ENCODE measurements at places on chromosomes 5 and 9.
A peak's percentile ranks its signal among the peaks of the same experiment; 100 is the strongest.

DNA sequence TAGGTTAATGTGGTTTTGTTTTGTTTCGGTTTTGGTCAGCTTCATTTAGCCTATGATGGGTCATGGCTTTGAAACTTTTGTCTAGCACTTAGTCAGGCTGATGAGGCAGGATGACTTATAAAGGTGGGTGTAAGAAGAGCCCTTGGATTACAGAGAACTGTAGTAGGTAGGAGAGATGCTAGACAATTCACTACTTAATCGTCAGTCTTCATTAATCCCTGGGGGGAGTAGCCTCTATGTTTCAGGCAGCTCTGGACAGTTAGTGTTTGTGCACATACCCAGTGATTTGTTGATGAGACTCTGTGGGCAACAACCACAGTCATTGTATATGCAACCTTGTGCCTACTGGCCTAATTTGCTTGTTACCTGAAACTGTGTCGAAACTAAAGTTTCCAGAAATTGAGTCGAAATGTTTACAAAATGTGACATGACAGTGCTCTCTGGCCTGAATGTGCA, 113.3 kb downstream of the MTREX start:
- peaks cover 52% of the 10 kb centered on the region for H3K4me1 ChIP-seq
- no peak for DNase-seq
- no peaks in the 10 kb centered on the region for H3K36me3 ChIP-seq
- H3K4me3 ChIP-seq = no peak overlapping the region
- peak overlapping the region; percentile 39 for H3K27ac ChIP-seq

GRCh38 chr9:111375817-111376564, 46.0 kb upstream of the OR2K2 start:
- no peak overlapping the region for H3K27ac ChIP-seq
- H3K4me1 ChIP-seq = no peaks in the 10 kb centered on the region
- H3K36me3 ChIP-seq = peaks cover 16% of the 10 kb centered on the region
- H3K27me3 ChIP-seq = no peaks in the 10 kb centered on the region
- H3K4me3 ChIP-seq = no peak overlapping the region

- H3K4me3 ChIP-seq = no peak overlapping the region
- no peaks in the 10 kb centered on the region for H3K4me1 ChIP-seq
- no peaks in the 10 kb centered on the region for H3K27me3 ChIP-seq
- no peak for DNase-seq
- H3K27ac ChIP-seq = no peak overlapping the region
Measured at GRCh38 chr9:114061830-114062474, 16.1 kb downstream of the AMBP start.

GRCh38 chr5:168089201-168089887, 202.1 kb upstream of the WWC1 start:
- no peak for DNase-seq
- H3K27me3 ChIP-seq = no peaks in the 10 kb centered on the region
- H3K4me3 ChIP-seq = no peak overlapping the region
- no peaks in the 10 kb centered on the region for H3K36me3 ChIP-seq

DNA sequence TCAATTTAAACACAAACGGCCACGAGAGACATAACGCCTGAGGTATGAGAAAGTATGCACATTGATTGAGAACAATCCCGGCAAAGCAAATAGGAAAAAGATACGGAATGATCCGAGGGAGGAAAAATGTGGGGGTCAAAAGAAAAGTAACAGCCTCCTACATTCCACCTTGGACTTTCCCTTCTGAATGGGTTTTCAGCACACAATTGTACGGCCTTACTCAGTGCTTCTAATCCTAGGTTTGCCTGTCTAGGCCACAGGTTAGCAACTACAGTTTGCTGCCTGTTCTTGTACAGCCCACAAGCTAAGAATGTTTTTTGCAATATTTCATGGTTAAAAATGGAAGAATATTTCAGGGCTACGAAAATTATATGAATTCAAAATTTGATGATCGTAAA, 46.2 kb upstream of the RNF20 start:
- DNase-seq = no peak
- no peaks in the 10 kb centered on the region for H3K4me1 ChIP-seq
- H3K27me3 ChIP-seq = peaks cover 9% of the 10 kb centered on the region
- H3K36me3 ChIP-seq = no peaks in the 10 kb centered on the region
- H3K4me3 ChIP-seq = peak overlapping the region; percentile 55
- peak overlapping the region; percentile 55 for H3K27ac ChIP-seq

All from tibial nerve (tissue), 4 donors.